ENCODE measurements at places on chromosomes 3 and 15.

DNA sequence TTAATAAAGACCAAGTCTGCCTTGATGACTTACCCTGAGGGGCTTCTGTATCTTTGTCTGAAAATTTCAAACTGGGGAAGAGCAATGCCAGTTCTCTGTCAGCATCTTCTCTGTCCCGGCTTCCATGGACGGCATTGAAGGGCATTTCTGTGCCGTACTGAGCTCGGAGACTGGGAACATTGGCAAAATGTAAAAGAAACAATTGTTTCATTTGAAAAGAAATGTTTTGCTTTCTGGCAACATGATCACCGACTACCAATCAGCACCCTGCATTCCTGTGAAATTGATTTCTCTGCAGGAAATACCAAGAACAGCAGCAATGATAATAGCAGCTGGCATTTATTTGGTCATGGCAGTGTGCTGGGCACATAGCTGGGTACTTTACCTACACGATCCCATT, 26.2 kb downstream of the NME9 start:
- no peak for DNase-seq

GRCh38 chr3:111668888-111669488, 73.8 kb upstream of the ZBED2 start:
- DNase-seq = peak; percentile 69

DNA sequence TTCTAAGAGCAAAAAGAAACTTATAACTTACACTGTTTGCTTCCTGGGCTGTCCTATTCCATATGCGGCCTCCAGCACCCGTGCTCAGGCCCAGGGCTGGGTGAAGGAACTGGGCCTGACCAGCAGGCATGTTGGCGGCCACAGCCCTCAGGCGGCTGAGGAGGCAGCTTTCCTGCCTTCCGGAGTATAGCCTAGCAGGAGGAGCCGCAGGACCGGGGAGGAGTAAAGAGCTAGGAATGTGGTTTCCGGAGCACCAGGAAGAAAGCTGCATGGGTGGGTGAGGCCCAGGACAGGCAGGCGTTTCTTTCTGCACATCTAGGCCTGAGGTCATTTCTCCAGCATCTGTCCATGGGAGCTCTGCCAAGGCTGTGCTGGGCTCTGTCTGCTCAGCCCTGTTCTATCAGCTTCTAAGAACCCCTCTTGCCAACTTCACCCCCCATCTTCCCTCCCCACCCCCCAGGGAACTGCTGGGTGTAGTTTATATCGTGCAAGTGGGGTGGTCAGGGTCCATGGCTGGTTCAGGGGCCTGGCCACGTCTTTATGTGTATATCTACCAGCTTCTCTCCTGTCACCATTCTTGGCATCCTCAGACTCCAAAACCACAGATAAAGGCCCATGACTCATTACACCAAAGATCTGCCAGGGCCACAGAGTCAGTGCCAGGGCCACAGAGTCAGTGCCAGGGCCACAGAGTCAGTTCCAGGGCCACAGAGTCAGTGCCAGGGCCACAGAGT, 7.8 kb upstream of the KIF7 start:
- DNase-seq = no peak

DNA sequence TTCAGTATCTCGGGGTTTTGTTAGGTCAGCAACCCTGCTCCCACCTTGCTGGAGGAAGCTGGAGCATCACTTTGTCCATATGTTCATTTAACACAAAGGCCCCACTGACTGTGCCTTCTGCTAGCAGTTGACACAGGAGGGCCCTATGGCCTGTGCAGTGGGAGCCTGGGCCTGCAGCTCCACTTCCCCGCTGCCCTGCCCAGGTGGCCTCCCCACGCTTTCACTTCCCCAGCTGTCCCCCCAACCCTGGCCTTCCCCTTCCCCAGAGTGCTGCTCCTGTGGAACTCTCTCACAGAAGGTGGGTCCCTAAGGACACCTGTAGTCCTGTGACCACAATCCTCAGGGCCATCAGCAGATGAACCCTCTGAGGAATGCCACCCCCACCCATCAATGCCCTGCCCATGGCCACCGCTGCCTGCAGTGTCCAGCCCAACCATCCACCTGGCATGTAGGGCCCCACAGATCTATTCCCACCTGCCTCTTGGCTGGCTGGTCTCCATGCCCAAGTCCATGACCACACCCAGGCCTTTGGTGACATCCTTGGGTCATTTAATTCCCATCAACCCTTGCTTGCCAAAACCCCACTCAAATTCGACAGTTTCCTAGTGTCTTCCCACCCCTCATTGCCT, 13.5 kb downstream of the TBC1D21 start:
- DNase-seq = no peak

DNA sequence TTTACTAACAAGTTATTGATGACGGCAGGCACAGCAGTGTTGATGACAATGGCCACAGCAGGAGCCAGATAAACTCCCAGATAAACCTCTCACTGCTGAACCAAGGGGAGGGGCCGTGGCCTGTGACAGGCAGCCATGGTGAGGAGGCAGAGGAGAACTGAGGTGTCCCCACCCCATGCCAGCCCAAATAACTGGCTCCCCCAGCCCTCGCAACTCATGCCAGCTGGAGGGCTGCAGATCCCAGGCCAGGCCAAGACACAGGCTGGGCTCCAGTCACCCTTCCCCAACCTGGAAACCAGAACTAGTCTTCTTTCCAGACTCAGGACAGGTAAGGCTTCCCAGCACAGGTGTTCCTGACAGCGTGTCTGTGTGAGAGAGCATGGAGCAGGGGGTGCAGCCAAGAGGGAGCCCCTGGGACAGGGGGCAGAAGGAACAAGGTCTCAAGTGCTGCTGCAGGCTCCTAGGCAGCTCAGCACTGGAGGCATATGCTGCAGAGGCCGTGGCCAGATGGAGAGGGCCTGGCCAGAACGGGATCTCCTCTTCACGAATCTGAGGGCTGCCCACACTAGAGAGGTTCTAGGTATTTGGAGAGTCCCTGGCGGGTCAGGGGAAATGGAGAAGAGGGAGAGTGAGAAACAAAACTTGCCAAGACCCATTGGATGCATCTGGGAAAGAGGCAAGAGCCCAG, 15.9 kb downstream of the PLA2G4F start:
- no peak for DNase-seq

- no peak for DNase-seq
Observed at GRCh38 chr15:77540312-77541060, 92.2 kb downstream of the LINGO1 start.

DNA sequence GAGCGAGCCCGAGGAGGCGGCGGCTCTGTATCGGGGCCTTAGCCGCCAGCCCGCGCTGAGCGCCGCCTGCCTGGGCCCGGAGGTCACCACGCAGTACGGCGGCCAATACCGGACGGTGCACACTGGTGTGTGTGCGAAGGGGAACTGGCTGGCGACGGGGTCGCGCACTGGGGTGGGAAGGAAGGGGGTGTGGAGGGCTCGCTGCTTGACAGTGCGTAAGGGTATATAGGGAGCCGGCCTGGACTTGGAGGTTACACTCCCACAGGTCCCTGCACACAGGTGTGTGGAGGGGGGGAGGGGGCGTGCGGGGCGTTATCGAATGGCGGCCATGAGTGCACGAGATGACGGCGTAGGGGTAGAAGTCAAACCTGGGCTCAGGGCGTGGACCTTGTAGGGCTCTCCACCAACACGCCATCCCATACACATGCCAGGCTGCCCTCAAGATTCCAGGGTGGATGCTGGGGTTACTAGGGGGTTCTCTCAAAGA, 389 bp downstream of the APEH start:
- DNase-seq = peak; percentile 16

GRCh38 chr3:138569090-138569489, 25.0 kb downstream of the CEP70 start:
- no peak for DNase-seq

GRCh38 chr3:43995547-43996378, 245.9 kb upstream of the TOPAZ1 start:
- DNase-seq = no peak

- DNase-seq = no peak
Observed at GRCh38 chr3:136247436-136247835, 2.7 kb upstream of the PCCB start.

GRCh38 chr15:46151786-46152185, 517.0 kb downstream of the SQOR start:
- DNase-seq = no peak

- DNase-seq = no peak
Observed at GRCh38 chr3:154142608-154143007, 21.4 kb downstream of the ARHGEF26 start.

DNA sequence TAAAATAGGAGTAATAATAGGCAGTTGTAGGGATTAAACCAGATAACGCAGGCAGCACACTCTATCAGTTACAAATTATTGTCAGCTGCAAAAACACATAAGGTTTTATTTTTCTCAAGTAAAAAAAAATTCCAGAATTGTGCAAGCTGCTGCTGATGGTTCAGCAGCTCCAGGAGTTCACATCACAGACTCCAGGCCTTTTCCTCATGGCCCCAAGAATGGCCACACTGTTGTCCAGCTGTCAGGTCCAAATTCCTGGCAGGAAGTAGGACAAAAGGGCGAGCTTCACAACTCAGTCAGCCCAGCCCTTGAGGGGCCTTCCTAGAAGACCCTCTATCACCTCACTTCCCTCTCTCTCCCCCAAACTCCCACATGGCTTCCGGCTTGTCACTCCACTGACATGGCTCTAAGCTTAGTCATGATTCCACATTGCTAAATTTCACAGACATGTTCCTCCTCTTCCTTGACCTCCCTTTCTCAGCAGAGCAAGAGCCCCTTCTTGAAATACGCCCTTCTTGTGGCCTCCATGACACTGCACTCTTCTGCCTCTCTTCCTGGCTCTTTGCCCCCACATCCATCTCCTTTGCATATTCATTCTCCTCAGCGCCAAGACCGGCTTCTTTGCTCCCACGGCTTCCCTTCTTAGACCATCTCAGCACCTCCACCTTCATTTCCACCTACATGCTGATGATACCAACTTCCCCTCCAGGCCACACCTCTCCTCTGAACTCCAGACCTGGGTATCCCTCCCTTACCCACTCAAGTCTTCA, 27.4 kb upstream of the FAM174B start:
- DNase-seq = no peak

- DNase-seq = no peak
Observed at GRCh38 chr3:123540285-123540684, 44.6 kb downstream of the HACD2 start.
